Osteocyte (in vitro differentiated cells): ENCODE measurements at places on chromosomes 12 and 14. TPM values are rescaled to one million over a fixed set of nuclear protein-coding genes. Genes with fewer than 3 reads are reported as not detected.

The CLEC1B gene
- total RNA-seq, result not detected in 2 replicates

The SLC5A8 gene
- not detected in 2 replicates for total RNA-seq

The SERPINA1 gene
- total RNA-seq, result not detected in 2 replicates

GRCh38 chr12:109963743-109964429, 32.3 kb downstream of the GIT2 start:
- DNase-seq, result no peak
- H3K4me3 ChIP-seq, result no peak overlapping the region
- H3K27me3 ChIP-seq, result no peaks in the 10 kb centered on the region
- peaks cover 41% of the 10 kb centered on the region for H3K36me3 ChIP-seq
- no peak overlapping the region for H3K27ac ChIP-seq

DNA sequence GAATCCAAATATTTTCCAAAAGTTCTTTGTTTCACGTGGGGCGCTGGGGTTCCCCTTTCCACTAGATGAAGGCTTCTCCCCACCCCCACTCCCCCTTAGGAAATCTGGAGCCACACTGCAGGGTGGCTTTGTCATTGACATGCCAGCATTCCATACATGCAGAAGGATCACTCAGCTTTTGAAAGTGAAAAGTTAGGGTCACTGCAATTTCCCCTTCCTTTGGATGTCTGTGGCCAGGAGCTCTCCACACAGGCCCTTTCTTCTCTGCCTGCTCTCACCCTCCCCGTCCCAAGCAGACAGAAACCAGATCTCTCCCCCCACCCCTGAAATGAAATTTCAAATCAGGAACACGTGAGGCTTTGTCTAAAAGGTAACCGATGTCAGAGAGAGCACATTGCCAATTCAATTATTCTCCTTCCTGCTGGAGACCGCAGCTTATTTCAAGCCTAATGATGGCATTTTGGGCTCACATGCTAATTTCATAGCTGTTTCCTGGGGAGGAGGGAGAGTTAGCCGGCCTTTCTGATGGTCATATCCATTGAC, 153.9 kb upstream of the RFLNA start:
- H3K27me3 ChIP-seq, result peaks cover 39% of the 10 kb centered on the region
- H3K4me1 ChIP-seq, result peaks cover 2% of the 10 kb centered on the region
- no peak overlapping the region for H3K27ac ChIP-seq
- H3K4me3 ChIP-seq, result no peak overlapping the region

The RND1 gene
- 0.89 and 1.0 TPM in 2 replicates for total RNA-seq

DNA sequence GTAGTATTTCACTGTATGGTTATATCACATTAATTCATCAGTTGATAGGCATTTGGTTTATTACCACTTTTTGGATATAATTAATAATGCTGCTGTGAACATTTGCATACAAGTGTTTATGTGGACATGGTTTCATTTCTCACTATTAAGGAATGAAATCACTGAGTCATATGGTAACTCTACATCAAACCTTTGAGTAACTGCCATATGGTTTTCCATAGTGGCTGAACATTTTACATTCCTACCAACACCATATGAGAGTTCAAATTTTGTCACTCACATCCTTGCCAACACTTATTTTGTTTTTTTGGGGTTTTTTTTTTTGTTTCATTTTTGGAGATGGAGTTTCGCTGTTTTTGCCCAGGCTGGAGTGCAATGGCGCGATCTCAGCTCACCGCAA, 30.2 kb upstream of the EAPP start:
- H3K36me3 ChIP-seq, result peaks cover 22% of the 10 kb centered on the region
- H3K27me3 ChIP-seq, result no peaks in the 10 kb centered on the region
- no peak for DNase-seq
- H3K27ac ChIP-seq, result no peak overlapping the region
- no peak overlapping the region for H3K4me3 ChIP-seq
- H3K4me1 ChIP-seq, result no peaks in the 10 kb centered on the region

The PITPNM2 gene
- 10.1 and 11.0 TPM in 2 replicates for total RNA-seq

DNA sequence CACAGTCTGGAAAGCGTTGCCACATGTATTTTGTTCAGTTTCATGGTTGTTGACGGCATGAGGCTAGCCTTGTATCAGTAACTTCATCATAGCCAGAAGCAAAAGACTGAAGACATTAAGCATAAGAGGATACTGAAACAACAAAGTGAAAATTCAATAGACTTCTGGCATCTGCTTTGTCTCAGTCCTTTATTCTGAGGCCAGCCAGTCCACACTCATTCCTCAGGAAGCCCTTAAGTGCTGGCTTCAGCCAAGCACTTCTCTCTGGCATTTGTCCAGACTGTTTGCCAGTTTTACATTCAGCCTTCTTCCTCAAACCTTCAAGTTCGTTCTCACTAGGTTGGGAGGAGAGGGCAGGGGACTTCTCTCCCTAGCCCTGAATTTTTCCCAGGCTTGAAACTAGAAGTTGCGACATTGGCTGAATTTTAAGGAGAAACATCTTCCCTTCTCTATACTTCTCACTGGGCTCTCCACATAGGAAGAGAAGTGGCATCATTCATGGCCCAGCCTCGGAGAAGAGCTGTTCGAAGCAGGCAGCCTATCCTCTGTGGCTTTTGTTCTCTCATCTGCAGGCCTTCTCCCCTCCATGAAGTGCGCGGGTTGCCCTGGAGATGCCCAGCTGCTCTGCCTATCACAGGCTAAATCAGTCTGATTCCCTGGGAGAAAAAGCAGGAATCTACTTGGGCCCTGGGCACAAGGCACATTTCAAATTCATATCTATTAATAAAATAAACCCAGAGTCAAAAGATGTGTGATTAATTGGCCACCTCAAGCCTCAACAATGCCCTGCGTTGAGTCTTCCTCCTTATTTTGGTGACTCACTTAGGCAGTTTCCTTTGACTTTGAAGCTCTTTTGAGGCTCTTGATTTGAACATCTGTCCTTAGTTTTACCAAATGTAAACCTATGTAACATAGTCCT, 130.9 kb upstream of the PLEKHA5 start:
- no peak overlapping the region for H3K27ac ChIP-seq
- no peak for DNase-seq
- H3K27me3 ChIP-seq, result no peaks in the 10 kb centered on the region
- peaks cover 5% of the 10 kb centered on the region for H3K4me1 ChIP-seq
- H3K4me3 ChIP-seq, result no peak overlapping the region

The LRP1-AS gene
- not detected in 2 replicates for total RNA-seq

- H3K4me1 ChIP-seq, result peaks cover 39% of the 10 kb centered on the region
- no peak overlapping the region for H3K4me3 ChIP-seq
- no peak for DNase-seq
- H3K27me3 ChIP-seq, result no peaks in the 10 kb centered on the region
- peak overlapping the region; percentile 83 for H3K27ac ChIP-seq
Observed at GRCh38 chr12:32561931-32562341, 117.2 kb upstream of the DNM1L start.

DNA sequence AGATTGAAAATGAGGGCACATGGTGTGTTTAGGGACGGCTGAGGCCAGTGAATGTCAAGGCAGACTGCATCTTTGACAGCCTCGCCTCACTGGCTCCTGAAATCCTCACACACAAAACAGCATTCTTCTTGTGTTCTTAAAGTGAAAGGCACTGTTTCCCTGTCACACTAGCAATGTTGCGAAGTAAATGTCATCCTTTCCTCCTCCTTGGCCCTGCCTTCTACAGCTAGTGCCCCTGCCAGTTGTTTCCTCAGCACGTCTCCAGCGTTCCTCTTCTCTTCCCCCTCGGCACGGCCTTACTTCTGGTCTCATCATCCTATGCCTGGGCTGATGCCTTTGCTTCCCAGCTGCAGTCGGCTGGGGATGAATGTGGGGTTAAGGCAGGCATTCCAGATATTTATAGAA, 129.4 kb upstream of the DNM1L start:
- peak overlapping the region; percentile 54 for H3K4me3 ChIP-seq
- DNase-seq, result no peak
- no peaks in the 10 kb centered on the region for H3K36me3 ChIP-seq
- no peaks in the 10 kb centered on the region for H3K27me3 ChIP-seq
- peaks cover 41% of the 10 kb centered on the region for H3K4me1 ChIP-seq
- H3K27ac ChIP-seq, result peak overlapping the region; percentile 72

The PKP2 gene
- total RNA-seq, result 2.1 and 3.0 TPM in 2 replicates

DNA sequence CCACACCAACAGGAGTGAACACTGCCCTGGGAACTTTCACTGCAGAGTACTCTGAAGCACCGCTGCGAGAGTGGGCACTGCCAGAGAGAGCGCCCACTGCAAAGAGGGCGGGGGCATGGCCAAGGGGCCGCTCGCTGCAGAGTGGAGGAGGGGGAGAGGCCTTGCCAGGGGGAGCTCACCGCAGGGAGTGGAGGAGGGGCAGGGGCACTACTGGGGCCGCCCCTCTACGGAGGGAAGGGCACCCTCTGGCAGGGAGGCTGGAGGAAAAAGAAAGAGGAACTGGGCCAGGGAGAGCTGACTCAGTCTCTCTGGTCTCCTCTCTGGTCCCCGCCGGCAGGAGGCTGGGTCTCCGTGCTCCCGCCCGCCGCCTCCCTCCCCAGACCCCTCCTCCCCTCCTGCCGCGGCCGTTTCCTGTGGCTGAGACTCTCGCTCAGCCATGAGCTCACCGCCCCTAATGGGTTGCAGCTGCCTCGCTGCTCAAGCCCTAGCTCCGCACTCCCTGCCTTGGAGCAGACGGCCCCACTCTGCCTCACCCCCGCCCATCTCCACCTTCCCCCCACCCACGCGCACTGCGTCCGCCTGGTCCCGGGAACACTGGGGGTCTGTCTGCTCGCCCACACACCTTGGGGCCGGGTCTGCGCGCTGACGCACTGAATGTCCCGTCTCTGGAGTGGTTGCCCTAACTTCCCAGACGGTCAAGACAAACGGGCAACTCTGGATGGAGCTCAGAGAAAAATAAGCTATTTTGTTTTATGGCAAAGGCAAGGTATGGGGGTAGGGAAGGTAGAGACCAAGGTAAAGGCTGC, 1.3 kb downstream of the ARHGEF40 start:
- H3K4me1 ChIP-seq, result peaks cover 39% of the 10 kb centered on the region
- H3K36me3 ChIP-seq, result peaks cover 19% of the 10 kb centered on the region
- no peaks in the 10 kb centered on the region for H3K27me3 ChIP-seq
- H3K4me3 ChIP-seq, result peak overlapping the region; percentile 91
- peak overlapping the region; percentile 99 for H3K27ac ChIP-seq
- DNase-seq, result peak; percentile 97
